NCI-H524 treated with DMSO at 0.1 percent for 48 hours (cell line): ENCODE measurements at places on chromosomes 13 and 19.
A peak's percentile ranks its signal among the peaks of the same experiment; 100 is the strongest.

GRCh38 chr19:7926021-7926726, at the start of gene CTXN1:
Gene CTXN1, minus strand, starts transcription at chr19:7926135. Its CDS starts 597 bp downstream, at chr19:7925538.
- DNase-seq = no peak

DNA sequence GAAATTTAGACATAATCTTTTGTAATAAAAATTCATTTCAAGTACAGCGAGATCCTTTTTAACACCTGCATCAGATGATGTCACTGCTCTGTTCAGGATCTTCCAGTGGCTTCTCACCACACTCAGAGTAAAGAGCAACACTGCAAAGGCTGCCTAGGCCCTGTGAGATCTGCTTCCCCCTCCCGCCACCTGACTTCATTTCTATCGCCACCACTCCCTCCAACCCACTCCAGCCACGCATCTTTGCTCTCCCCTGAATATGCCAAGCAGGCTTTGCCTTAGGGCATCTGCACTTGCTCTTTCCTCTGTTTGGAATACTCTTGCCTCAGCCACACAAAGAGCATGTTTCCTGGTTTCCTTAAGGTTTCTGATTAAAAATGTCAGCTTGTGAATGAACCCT, 58.3 kb downstream of the MBNL2 start:
- DNase-seq = no peak

GRCh38 chr19:12293777-12294248, 870 bp downstream of the ZNF44 start:
- no peak for DNase-seq

GRCh38 chr13:30466358-30466714, 600 bp upstream of the HMGB1 start:
- DNase-seq = peak; percentile 47

GRCh38 chr19:23263870-23264590, 13.8 kb upstream of the ZNF724 start:
- DNase-seq = no peak

GRCh38 chr19:495402-496111, 729 bp upstream of the MADCAM1 start:
- no peak for DNase-seq

DNA sequence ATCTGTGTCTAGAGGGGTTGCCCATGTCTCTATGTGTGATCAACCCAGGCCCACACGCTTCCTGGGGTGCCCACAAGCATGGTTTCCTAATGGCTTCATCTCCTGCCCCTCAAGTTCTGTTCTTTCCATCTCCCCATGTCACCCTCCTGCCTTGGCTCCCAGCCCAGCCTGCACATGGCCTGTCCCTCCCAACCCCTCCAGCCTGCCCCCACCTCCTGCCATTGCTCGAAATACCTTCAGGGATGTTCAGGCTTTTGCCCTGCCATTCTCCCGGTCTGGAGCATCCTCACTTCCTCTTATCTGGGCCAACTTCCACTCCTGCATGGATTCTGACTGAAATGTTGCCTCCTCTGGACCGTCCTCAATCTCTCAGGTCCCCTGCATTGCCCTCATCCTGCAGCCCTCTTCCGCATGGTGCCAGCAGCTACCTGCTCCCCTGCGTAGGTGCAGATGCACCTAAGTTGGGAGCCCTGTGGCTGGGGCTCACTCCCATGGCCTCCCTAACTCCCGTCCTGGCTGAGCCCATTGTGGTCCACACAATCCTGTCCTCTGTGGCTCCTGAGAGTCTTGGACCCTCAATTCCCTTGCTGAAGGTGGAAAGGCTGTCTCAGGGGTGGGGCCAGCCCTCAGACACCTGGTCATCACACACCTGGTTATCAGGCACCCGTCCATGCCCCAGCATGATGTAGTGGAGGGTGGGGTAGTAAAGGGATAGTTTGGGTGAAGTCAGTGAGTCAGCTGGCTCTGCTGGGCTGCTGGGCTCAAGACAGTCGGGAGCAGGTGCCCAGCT, 152.1 kb downstream of the URI1 start:
- no peak for DNase-seq

- DNase-seq = no peak
Measured at GRCh38 chr13:68481130-68481529, 1251.0 kb upstream of the PCDH9 start.

DNA sequence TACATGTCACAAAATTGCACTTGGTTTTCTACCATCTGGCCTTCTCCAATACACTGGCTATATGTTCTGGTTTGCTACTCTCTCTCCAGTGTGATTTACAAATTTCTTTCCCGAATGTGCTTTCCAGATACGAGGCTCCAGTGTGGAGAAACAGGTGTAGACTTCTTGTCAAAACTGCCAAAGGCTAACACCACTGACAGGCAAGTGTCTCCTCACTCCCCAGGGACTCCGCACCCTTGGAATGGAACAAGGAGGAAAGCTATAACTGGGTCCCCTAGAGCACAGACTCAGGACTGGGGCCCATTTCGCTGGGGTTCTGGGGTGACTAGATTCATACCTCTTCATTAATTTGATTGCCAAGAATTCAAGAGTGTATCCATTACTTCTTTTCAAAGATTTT, 161.8 kb downstream of the FOXO1 start:
- no peak for DNase-seq

DNA sequence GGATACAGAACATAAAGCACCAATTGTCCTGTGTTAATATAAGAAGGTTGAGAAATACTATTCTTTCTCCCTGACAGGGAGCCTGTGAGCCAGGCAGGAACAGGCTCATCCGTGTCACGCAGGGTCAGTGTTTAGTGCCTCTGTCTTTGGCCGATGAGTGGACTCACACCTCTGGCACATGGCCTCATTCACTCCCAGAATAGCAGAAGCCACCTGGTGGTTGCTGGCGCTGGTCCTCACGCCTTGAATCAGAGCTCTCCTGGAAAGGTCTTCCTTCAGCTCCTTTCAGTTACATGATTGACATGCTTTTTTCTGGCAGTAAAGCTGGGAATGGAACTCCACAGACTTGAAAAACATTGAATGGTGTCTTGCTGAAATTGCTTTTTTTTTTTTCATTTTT, 28.1 kb upstream of the SIAH3 start:
- DNase-seq = no peak

DNA sequence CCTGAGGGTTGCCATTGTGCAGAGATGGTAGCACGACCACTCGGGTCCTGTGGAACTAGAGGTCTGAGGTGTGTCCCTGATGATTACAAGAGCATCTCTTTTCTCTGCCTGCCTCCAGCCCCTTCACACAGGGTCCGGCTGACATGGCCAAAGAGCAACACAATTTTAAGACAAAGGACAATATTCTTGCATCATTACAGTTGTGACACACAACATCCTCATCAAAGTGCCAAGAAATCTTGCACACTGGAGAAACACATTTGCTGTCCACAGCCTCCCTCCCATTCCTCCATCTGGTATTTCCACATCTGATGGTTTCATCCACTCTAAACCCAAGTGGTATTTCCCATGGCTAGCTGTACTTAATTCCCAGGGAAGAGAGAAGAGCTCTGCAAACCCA, 12.8 kb downstream of the COL4A1 start:
- DNase-seq = no peak

DNA sequence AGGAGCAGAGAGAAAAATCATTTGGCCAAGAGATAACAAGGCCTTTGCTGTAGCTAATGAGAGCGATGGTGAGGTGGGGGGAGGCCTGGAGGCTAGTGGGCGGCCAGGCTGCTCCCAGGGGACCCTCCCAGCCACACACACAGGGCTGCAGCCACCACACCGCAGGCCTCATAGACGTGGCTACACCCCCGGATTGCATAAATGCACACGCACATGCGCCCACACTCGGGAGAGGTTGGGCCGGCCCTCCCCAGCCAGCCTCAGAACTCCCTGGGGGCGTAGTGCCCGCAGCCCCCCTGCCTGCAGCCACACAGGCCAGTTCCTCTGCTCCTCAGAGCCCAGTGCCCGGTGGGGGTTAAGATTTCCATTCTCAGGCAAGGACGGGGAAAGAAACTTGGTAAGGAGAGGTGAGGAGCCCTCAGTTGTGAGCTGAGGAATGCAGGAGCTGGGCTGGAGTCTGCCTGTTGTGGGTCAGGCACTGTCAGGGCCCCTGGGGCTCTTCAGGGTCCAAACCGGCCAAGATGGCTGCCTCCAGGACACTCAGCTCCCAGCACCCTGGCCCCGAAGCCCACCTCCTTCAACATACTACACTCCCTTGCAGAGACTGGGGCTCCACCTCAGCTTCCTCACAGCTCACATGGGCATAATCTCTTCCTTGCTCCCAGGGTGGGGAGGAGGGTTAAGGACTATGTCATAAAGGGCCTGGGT, 8.0 kb downstream of the PTH2 start:
- no peak for DNase-seq

GRCh38 chr13:112753833-112754232, 64.0 kb downstream of the ATP11A start:
- DNase-seq = no peak

DNA sequence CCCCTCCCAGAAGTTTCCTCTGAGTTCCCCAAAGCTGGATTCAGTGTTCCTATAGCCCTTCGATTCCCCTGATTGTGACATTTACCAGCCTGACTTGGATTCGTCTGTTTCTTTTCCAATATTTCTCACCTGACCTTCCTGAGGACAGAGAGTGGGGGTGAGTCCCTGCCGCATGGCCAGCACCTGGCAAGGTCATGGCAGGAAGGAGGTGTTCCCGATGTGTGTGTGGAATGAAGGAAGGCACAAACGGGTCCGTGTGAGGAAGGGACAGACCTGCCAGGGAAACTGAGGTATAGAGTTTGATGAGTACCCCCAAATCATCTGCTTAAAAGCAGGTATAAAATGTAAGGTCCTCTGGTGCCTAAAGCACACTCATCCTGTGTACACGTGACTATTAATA, 3.3 kb downstream of the COL4A1 start:
- no peak for DNase-seq

GRCh38 chr13:74774264-74774663, 640.1 kb upstream of the KLF12 start:
- no peak for DNase-seq

- DNase-seq = no peak
Measured at GRCh38 chr19:14406645-14407401, 12.3 kb downstream of the DDX39A start.

DNA sequence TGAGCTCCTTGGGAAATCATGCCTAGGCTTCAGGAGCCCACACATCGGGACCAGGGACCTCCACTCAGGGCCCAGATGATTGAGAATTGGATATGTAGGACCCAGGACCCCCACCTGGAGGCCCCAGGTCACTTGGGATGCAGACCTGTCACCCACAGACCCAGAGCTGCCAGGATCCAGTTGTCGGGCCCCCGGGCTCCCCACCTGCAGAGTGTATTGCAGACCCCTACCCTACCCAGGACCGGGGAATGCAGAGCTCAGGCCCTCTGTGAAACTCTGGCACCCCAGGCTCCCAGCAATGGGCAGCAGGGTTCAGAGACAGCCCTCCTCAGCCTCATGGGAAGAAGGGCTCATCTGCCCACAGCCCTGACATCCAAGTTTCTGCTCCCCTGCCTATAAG, 5.9 kb downstream of the NFKBIB start:
- no peak for DNase-seq

DNA sequence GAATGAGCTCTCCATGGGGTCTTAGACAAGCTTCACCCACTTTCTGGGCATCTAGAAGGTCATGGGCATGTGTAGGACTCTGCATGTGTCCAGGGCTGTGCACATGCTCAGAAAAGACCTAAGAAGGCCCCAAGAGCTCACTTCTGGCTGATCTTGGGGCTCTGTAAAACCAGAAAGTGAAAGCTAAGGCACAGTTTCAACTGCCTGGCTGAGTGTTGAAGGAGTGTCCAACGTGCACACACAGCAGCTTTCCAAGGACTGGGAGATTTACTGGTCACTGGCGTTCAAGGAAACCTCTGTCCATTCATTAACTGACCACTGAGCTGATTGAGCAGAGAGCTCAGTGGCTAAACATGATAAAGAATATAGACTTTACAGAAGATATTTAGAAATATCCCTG, 137.9 kb downstream of the KATNAL1 start:
- DNase-seq = no peak

- no peak for DNase-seq
Measured at GRCh38 chr13:83825676-83826075, 56.6 kb downstream of the SLITRK1 start.

GRCh38 chr19:34327851-34328250, 37.1 kb upstream of the GPI start:
- no peak for DNase-seq

GRCh38 chr13:37531049-37531448, 67.5 kb downstream of the POSTN start:
- no peak for DNase-seq

DNA sequence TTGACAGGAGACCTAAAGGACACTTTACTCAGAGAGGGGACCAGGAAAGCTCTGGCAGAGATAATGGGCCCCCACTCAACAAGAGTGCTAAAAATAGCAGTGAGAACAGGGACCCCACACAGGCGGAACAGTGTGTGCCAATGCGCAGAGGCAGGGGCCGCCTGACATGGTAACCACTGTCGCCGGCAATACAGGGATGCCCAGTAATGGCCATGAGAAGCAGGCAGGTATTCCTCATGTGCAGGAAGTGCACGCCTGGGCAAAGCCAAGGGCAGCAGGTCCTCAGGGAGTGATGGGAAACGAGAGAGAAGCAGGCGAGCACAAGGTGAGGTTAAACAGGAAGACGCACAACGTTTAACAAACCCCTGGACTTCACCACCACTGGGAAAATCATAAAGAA, 757.1 kb downstream of the LIG4 start:
- no peak for DNase-seq

DNA sequence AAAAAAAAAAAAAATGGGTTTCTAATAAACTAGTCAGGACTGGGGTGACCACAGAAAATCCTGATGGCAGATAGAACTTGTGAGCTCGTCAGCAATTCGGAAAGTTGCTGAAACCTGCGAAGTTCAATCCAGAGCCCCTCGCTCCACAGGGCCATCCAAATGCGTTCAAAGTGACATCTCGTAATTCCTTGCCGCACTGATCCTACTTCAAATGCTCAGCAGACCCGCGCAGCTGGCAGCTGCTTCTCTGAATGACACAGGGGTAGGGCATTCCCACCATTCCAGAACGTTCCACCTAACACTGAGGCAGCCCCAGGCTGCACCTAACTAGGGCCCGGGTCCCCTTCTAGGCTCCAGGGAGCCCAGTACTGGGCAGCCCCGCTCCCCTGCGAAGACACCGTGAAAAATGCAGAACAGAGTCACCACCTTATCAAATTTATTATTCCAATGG, 4.8 kb upstream of the DAPK3 start:
- DNase-seq = no peak

DNA sequence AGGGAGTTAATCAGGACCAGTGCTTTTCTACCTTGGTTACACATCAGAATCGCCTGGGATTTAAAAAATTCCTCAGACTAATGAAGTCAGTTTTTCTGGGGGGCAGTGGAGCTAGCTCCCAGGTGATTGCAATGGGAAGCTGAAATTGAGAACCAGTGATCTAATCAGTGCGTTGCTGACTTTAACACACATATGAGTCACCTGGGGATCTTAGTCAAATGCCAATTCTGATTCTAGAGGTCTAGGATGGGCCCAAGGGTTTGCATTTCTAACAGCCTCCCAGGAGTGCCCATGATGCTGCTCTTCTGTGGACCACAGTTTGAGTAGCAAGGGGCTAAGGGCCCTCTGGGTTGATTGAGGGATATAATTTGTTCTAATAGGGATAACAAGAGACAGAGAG, 54.5 kb downstream of the KL start:
- no peak for DNase-seq

GRCh38 chr19:53521373-53522202, 16.4 kb upstream of the ZNF331 start:
- no peak for DNase-seq
